ENCODE measurements at places on chromosomes 3 and 15. TPM values are rescaled to one million over a fixed set of nuclear protein-coding genes. Genes with fewer than 3 reads are reported as not detected.

GRCh38 chr3:127174715-127175140 lies 18.2 kb upstream of the PRR23E start:
- no peak for DNase-seq
- H3K4me3 ChIP-seq: no peak overlapping the region
- H3K27ac ChIP-seq: no peak overlapping the region
- no peaks in the 10 kb centered on the region for H3K27me3 ChIP-seq
- H3K36me3 ChIP-seq: no peaks in the 10 kb centered on the region

DNA sequence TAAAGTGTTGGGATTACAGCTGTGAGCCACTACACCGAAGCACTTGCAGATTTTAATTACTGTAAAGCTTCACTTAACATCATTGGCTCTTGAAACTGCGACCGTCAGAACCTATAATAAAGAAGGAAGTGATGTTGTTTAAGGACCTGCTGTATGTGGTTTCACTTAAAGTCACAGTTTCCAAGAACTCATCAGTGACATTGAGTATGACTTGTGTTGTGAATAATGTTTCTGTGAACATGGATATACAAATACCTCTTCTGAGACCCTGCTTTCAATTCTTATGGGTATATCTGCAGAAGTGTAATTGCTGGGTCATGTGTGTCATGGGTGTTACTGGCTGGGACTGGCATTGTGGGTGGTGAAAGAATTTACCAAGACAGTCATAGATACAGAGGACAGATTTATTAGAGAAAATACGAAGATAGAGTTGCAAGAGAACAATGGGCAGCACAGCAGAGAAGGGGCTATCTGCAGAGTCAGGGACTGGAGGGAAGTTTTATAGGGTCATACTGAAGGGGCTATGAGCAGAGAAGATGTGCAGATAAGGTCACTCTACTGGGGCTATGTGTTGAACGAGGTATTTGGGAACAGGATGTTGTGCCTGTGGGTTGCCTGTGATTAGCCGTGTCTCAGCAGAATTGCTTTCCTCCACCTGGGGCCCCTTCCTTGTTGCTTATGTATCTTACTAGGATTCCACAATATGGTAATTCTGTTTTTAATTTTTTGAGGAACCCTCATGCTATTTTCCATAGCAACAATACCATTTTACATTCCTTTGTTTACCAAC lies 4.5 kb downstream of the NDUFB5 start:
- no peaks in the 10 kb centered on the region for H3K27me3 ChIP-seq
- no peak overlapping the region for H3K27ac ChIP-seq
- DNase-seq: no peak

DNA sequence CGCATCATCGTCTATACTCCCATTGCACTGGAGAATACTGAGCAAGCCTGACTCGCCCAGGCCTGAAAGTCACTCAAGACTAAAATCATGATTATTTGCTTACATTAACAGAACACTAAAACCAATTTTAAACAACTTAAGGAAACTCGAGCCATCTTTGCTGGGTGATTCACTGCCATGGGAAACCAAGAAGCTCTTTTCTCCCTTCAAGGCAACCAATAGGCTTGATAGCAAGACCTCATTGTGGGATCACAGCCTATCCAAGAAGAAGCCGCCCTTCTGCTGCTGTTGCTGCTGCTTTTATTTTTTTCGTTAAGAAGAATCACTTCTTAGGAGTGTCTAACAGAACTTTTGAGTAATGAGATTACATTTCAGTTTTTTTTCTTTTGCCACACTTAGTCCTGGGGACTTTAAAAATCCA lies 479.4 kb downstream of the FOXP1 start:
- no peaks in the 10 kb centered on the region for H3K27me3 ChIP-seq
- H3K36me3 ChIP-seq: no peaks in the 10 kb centered on the region
- H3K4me1 ChIP-seq: peaks cover 27% of the 10 kb centered on the region

DNA sequence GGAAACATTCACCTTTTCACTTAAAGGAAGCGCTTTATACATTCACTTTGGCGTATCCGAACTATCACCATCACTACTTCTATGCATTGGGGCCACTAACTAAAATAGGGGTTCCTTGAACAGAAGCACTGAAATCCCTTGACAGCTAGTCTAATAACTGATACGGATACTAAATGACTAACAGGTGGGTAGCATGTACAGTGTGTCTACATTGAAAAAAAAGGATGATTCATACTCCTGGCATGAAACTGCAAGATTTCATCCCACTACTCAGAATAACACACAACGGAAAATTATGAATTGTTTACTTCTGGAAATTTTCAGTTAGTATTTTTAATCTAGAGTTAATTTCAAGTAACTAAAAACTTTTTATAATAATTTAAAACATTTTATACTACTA lies 96.7 kb downstream of the SMARCC1 start:
- H3K4me3 ChIP-seq: no peak overlapping the region
- DNase-seq: no peak
- no peaks in the 10 kb centered on the region for H3K4me1 ChIP-seq
- H3K27ac ChIP-seq: no peak overlapping the region
- peaks cover 4% of the 10 kb centered on the region for H3K36me3 ChIP-seq

- H3K27me3 ChIP-seq: no peaks in the 10 kb centered on the region
- no peak for DNase-seq
- H3K4me1 ChIP-seq: no peaks in the 10 kb centered on the region
- no peak overlapping the region for H3K4me3 ChIP-seq
- no peaks in the 10 kb centered on the region for H3K36me3 ChIP-seq
These were observed 132.3 kb downstream of the LRRK1 start for GRCh38 chr15:101051291-101052030.

TMEM108 gene
- not detected for total RNA-seq

FOXB1 gene
- total RNA-seq: not detected

GRCh38 chr15:85554852-85555521 lies 174.6 kb downstream of the AKAP13 start:
- H3K4me3 ChIP-seq: no peak overlapping the region
- H3K36me3 ChIP-seq: peaks cover 5% of the 10 kb centered on the region
- no peaks in the 10 kb centered on the region for H3K4me1 ChIP-seq
- no peak overlapping the region for H3K27ac ChIP-seq
- no peak for DNase-seq

DNA sequence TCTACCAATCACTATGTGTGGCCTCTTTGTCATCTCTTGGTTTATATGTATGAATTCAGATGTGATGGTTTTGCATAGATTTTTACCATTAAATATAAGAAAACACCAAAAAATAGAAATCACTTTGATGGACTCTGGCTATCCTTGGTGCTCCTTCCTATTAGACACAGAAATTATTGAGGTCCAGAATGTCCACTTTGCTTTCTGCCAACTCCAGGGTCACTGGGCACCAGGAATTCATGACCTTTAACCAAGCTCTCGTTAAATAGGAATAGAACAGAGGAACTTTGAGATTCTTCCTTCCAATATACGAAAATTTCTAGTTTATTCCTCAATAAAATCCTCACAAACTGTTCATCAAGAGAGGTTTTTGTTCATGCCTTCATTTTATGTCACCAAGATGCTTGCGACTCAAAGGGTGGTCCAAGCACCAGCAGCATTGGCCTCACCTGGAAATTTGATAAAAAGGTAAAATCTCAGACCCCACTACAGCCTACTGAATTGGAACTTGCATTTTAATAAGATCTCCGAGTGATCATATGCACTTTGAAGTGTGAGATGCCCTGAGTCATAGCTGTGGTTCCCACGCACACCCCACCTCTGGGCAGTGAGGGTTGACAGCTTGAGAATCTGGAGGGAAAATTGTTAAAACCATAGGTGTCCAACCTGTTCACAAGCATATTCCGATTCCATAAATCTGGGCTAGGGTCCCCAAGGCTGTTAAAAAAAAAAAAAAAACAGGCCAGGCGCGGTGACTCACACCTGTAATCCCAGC lies 286.6 kb downstream of the IL5RA start:
- H3K27me3 ChIP-seq: no peaks in the 10 kb centered on the region
- no peak overlapping the region for H3K27ac ChIP-seq
- peaks cover 18% of the 10 kb centered on the region for H3K36me3 ChIP-seq
- no peaks in the 10 kb centered on the region for H3K4me1 ChIP-seq

TRPM1 gene
- not detected for total RNA-seq

GRCh38 chr15:34893967-34894366 lies 75.6 kb downstream of the AQR start:
- no peak for DNase-seq
- no peak overlapping the region for H3K4me3 ChIP-seq
- H3K36me3 ChIP-seq: peaks cover 10% of the 10 kb centered on the region
- H3K27me3 ChIP-seq: no peaks in the 10 kb centered on the region

DNA sequence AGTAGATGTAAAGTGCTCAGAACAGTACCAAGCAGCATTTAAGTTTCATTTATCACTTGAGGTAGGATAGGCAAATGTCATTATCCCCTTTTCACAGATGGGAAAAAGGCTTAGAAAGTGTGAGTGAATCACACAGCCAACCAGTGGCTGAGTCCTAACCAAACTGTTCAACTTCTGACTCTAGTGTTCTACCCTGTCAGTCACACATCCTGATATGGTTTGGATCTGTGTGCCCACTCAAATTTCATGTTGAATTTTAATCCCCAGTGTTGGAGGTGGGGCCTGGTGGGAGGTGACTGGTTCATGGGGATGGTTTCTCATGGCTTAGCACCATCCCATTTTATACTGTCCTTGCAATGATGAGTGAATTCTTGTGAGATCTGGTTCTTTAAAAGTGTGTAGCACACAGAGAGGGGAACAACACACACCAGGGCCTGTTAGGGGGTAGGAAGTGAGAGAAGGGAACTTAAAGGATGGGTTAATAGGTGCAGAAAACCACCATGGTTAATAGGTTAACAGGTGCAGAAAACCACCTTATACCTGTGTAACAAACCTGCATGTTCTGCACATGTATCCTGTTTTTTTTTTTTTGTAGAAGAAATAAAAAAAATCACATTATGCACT lies 304.7 kb downstream of the SUCLG2 start:
- no peaks in the 10 kb centered on the region for H3K27me3 ChIP-seq
- H3K27ac ChIP-seq: no peak overlapping the region
- H3K4me1 ChIP-seq: no peaks in the 10 kb centered on the region
- no peaks in the 10 kb centered on the region for H3K36me3 ChIP-seq
